Mesothelial cell of epicardium (in vitro differentiated cells): ENCODE measurements at places on chromosomes 5 and 9.

- no peak overlapping the region for H3K4me3 ChIP-seq
- H3K27me3 ChIP-seq: no peaks in the 10 kb centered on the region
- peaks cover 4% of the 10 kb centered on the region for H3K4me1 ChIP-seq
- DNase-seq: no peak
- H3K36me3 ChIP-seq: peaks cover 8% of the 10 kb centered on the region
Measured at GRCh38 chr5:424301-425110, 18.5 kb upstream of the EXOC3 start.

- H3K4me1 ChIP-seq: no peaks in the 10 kb centered on the region
- H3K27ac ChIP-seq: no peak overlapping the region
- no peak overlapping the region for H3K4me3 ChIP-seq
- no peaks in the 10 kb centered on the region for H3K36me3 ChIP-seq
- no peak for DNase-seq
- peaks cover 2% of the 10 kb centered on the region for H3K27me3 ChIP-seq
Measured at GRCh38 chr9:1531424-1531823, 481.3 kb downstream of the DMRT2 start.

GRCh38 chr5:39076101-39076756, 2.0 kb upstream of the RICTOR start:
- no peaks in the 10 kb centered on the region for H3K36me3 ChIP-seq
- no peaks in the 10 kb centered on the region for H3K27me3 ChIP-seq
- peak overlapping the region; percentile 43 for H3K4me3 ChIP-seq
- peaks cover 40% of the 10 kb centered on the region for H3K4me1 ChIP-seq
- peak overlapping the region; percentile 76 for H3K27ac ChIP-seq

DNA sequence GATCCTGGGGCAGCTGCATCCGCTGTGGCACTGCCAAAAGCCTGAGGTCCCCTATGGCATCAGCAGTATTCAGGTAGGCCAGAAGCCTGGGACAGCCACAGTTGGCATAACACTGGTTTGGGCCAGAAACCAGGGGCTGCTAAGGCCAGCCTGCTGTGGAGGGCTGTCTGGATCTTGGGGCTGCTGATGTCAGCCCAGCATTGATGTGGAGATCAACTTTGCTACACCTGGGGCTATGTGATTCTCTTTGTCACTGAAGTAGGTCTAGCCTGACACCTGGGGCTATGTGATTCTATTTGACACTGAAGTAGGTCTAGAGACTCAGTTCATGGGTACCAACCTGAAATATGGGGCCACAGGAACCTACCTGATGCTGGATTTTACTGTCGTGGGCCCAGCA, 411.5 kb downstream of the RASEF start:
- no peaks in the 10 kb centered on the region for H3K4me1 ChIP-seq
- no peak overlapping the region for H3K27ac ChIP-seq
- peaks cover 6% of the 10 kb centered on the region for H3K36me3 ChIP-seq
- H3K4me3 ChIP-seq: no peak overlapping the region
- no peaks in the 10 kb centered on the region for H3K27me3 ChIP-seq
- DNase-seq: no peak

GRCh38 chr5:154278908-154279307, 88.4 kb downstream of the GALNT10 start:
- no peak overlapping the region for H3K27ac ChIP-seq
- H3K36me3 ChIP-seq: no peaks in the 10 kb centered on the region
- no peak overlapping the region for H3K4me3 ChIP-seq

DNA sequence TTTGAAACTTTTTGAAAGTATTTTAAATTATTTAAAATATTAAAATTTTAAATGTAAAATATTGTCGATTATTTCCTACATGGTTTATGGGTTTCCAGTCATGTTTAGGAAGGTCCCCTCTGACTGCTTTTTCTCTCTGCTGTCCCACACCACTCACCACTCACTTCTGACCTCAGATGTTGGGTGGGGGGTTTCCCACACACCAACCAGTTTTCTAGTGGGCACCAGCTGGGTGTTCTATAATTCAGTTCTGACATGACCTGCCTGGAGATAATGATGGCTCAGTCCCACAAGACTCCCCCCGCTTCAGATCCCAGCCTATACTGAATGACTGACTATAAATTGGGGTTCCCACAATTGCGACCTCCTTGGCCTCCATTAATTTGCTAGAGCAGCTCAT, 310.4 kb downstream of the GADD45G start:
- no peak for DNase-seq
- H3K4me1 ChIP-seq: peaks cover 12% of the 10 kb centered on the region
- peaks cover 5% of the 10 kb centered on the region for H3K27me3 ChIP-seq

DNA sequence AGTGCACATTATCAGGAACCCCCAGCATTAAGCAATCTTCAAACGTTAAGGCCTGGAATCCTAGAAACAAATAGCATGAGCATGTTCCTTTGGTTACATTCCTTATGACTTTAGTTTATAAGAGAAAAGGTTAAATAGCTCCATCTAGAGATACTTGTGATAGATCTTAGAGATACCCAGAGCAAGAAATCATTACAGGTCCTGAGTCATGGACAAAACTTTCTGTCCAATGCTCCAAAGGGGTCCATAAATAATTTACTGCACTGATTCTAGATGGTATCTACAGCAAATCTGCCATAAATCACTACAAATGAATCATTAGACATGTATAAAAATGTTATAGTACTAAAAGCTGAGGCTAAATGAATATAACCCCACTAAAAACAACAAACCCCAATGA, 139.6 kb downstream of the HTR1A start:
- H3K4me3 ChIP-seq: no peak overlapping the region
- H3K4me1 ChIP-seq: peaks cover 15% of the 10 kb centered on the region
- H3K36me3 ChIP-seq: no peaks in the 10 kb centered on the region
- H3K27me3 ChIP-seq: peaks cover 3% of the 10 kb centered on the region

DNA sequence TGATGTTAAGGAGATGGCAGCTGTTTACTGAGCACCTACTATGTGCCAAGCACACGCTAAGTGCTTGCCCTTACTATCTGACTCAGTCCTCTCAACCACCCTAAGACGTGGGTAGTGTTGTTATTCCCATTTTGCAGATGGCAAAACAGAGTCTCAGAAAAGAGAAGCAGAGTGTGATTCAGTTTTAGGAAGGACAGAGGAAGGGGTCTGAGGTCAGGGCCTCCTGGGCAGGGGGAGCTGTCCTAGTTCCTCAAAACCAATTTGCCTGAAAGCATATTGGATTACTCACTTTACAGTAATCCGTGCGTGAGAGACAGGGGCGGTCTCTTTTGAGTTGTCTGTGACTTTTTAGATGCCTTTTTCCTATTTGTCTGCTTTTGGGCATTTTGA, 23.2 kb downstream of the DNM1 start:
- no peak overlapping the region for H3K4me3 ChIP-seq
- no peaks in the 10 kb centered on the region for H3K27me3 ChIP-seq
- DNase-seq: no peak
- H3K27ac ChIP-seq: no peak overlapping the region
- peaks cover 10% of the 10 kb centered on the region for H3K36me3 ChIP-seq
- no peaks in the 10 kb centered on the region for H3K4me1 ChIP-seq

GRCh38 chr5:64615895-64616294, 74.4 kb upstream of the SHISAL2B start:
- no peak overlapping the region for H3K27ac ChIP-seq
- H3K36me3 ChIP-seq: no peaks in the 10 kb centered on the region
- no peaks in the 10 kb centered on the region for H3K4me1 ChIP-seq
- DNase-seq: no peak
- H3K27me3 ChIP-seq: peaks cover 41% of the 10 kb centered on the region

DNA sequence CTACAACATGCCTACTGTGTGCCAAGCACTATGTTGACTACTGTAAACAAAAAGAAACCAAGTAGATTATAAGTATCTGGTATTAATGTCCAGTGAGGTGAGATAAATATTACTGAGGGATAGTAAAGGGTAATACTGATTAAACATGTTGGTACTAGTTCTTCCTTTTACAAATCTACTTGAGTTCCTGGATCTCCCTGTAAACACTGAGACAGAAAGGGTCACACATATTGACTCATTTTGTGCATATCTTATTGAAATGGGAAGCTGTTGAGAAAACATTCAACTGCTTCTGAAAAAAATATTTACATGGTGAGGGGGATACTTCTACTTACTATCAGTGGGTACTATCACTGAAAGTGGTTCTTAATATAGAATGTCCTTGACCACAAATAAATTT, 24.3 kb downstream of the EFNA5 start:
- DNase-seq: no peak
- H3K27ac ChIP-seq: no peak overlapping the region
- peaks cover 5% of the 10 kb centered on the region for H3K36me3 ChIP-seq
- H3K27me3 ChIP-seq: no peaks in the 10 kb centered on the region
- H3K4me1 ChIP-seq: peaks cover 2% of the 10 kb centered on the region

- DNase-seq: no peak
- H3K4me1 ChIP-seq: no peaks in the 10 kb centered on the region
- H3K36me3 ChIP-seq: no peaks in the 10 kb centered on the region
- no peak overlapping the region for H3K4me3 ChIP-seq
- peaks cover 22% of the 10 kb centered on the region for H3K27me3 ChIP-seq
Measured at GRCh38 chr5:66529704-66530103, 66.5 kb upstream of the MAST4 start.

DNA sequence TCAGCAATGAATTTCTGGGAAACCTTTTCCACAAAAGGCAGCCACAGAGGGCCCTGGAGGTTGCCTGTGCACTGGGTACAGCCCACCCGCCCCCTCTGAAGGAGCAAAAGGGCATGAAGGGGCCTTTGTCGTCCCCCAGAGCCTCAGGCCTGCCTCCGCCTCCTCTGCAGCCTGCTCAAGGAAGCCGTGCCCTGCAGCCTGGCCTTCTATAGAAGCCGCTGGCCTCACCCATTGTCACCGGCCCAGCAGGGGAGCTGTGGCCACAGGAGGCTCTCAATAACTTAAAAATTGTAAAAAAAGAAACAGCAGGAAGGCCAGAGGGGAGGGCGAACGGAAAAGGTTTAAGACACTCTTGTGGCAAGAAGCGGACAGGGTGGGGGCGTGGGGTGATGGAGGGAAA, 213.3 kb downstream of the IRX2 start:
- peaks cover 18% of the 10 kb centered on the region for H3K27me3 ChIP-seq
- H3K4me3 ChIP-seq: no peak overlapping the region
- no peaks in the 10 kb centered on the region for H3K36me3 ChIP-seq
- DNase-seq: no peak

DNA sequence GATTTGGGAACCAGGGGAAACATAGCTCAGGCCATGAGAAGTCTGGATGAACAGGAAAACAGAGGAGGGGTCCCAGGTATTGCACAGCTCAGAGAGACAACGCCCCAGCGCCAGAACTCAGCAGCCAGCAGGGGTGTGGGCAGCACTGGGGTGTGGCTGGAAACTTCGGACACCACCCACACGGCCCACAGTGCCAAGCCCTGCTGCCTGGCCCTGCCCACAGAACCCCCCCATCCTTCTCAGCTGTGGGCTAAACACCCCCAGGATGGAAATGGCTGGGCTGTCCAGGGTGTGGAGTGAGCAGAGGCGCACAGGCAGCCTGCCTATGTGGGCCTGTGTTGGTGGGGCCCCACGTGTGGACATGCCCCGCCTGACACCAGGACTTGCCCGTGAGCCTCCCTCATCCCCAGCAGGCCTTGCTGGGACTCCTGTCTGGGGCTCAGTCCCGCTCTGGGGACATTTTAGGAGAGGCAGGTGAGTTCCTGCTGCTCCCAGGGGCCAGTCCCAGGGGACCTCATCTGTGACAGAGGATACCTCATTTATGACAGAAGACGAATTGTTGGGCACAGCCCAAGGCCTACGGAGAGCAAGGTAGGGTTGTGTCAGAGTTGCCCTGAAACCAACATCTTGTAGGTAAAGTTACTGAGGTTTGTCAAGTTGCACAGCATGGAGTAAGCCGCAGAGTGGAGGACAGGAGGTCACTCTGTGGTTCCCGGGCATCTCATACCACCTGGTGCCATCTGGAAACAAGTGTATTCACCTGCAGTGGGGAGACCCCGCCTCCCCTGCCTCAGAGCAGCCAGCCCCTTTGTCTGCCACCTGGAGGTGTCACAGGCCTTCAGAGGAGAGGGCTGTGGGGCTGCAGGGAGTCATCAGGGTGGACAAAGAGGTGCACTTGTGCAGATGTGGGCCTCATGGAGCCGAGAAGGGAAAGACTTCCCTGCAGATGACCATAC, 183.2 kb downstream of the AUH start:
- no peak overlapping the region for H3K27ac ChIP-seq
- DNase-seq: peak; percentile 21
- no peaks in the 10 kb centered on the region for H3K4me1 ChIP-seq
- H3K27me3 ChIP-seq: no peaks in the 10 kb centered on the region

- DNase-seq: no peak
- H3K4me1 ChIP-seq: peaks cover 11% of the 10 kb centered on the region
- no peak overlapping the region for H3K4me3 ChIP-seq
- no peak overlapping the region for H3K27ac ChIP-seq
Measured at GRCh38 chr5:35920890-35921289, 17.5 kb downstream of the CAPSL start.

GRCh38 chr9:137968235-137968634, 90.7 kb downstream of the CACNA1B start:
- DNase-seq: no peak
- H3K4me3 ChIP-seq: no peak overlapping the region
- no peaks in the 10 kb centered on the region for H3K36me3 ChIP-seq
- peaks cover 2% of the 10 kb centered on the region for H3K27me3 ChIP-seq
- H3K27ac ChIP-seq: no peak overlapping the region
- peaks cover 4% of the 10 kb centered on the region for H3K4me1 ChIP-seq

DNA sequence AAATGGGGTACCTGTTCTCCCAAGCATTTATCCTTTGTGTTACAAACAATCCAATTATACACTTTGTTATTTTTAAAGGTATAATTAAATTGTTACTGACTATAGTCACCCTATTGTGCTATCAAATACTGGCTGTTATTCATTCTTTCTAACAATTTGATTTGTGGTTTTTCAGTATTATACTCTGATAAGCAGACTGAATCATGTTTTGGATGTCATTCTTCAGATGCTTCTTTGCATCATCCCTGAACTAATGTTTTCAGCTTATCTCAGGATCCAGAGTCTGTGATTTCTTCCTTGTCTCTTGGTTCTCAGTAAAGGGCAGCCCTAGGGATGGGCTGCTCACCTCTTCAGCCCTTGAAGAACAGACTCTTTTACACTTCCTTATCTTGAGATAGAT, 177.8 kb upstream of the SGCD start:
- no peak overlapping the region for H3K27ac ChIP-seq
- DNase-seq: no peak
- peaks cover 6% of the 10 kb centered on the region for H3K4me1 ChIP-seq
- H3K27me3 ChIP-seq: no peaks in the 10 kb centered on the region

DNA sequence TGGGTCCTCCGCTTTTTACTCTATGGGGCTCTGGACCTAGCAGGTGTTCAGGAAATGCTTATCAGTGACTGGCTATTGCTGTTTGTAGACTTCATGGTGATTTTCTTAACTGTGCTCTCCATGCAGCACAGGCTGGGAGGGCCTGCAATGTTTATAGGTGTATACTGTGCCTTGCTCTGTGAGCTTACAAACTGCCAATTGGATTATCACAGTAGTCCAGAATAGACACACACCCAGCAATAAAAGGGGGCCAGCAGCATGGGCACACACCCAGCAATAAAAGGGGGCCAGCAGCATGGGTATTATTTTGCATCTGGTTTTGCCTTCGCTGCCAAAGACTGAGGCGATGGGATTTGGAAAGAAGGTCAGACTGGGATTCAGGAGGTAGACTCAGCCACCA, 100.0 kb downstream of the CRB2 start:
- no peaks in the 10 kb centered on the region for H3K27me3 ChIP-seq
- H3K36me3 ChIP-seq: no peaks in the 10 kb centered on the region
- no peak overlapping the region for H3K27ac ChIP-seq
- H3K4me3 ChIP-seq: no peak overlapping the region
- DNase-seq: no peak
- no peaks in the 10 kb centered on the region for H3K4me1 ChIP-seq

GRCh38 chr5:926417-927171, 33.9 kb downstream of the TRIP13 start:
- DNase-seq: no peak
- no peak overlapping the region for H3K27ac ChIP-seq
- H3K4me3 ChIP-seq: peak overlapping the region; percentile 63
- H3K4me1 ChIP-seq: peaks cover 13% of the 10 kb centered on the region
- H3K36me3 ChIP-seq: peaks cover 2% of the 10 kb centered on the region
